Amygdala (tissue), 56 donors: ENCODE measurements at places on chromosomes 13 and 19.
A peak's percentile ranks its signal among the peaks of the same experiment; 100 is the strongest.

DNA sequence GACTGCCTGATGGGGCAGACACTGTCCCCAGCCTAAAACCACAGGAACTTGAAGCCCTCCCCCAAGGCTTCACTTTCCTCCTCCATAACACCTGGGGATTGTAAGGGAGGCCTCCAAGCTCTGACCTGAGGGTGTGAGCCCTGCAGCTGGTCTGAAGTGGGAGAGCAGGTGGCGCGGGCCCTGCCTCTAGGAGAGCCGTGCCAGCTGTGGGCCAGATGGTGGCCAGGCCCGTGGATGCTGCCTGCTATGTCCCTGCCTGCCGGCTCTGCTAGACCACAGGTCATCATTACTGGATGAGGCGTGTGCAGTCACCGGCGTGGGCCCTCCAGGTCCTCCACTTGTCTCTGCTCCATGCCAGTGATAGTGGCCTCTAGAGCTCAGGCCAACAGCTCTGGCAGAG lies 3.5 kb upstream of the KLHL26 start:
- no peak for DNase-seq

DNA sequence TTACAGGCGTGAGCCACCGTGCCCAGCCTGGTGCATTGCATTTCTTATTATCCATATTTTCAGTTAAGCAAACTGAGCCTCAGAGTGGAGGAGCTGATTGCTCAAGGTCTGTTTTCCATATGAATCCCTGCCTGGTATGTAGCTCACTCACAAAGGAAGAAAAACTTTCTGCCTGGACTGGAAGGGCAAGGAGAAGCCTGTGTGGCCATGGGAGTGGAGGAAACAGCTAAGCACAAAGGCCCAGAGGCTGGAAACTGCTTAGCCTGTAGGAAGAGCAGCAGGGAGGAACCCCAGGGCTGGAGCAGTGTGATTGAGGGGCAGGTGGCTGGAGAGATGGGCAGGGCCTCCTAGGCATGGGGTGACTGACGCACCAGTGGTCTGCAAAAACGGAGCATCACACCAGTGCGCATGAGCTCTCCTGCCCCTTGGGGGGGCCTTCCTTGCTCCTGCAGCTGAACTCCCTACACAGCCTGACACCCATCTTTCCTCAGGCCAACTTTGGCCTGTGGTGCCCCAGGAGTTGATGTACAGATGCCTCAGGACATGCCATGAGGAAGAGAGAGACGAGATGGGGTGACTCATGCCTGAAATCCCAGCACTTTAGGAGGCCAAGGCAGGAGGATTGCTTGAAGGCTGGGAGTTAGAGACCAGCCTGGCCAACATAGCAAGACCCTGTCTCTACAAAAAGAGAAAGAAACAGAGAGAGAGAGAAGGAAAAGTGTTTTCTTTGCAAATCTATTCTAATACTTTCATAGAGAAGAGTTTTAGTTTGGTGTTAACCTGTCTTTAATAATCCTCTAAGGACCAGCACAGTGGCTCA lies 2.8 kb upstream of the HNRNPM start:
- no peak for DNase-seq

- DNase-seq: no peak
Observed at GRCh38 chr13:38830442-38831045, 143.7 kb downstream of the FREM2 start.

GRCh38 chr13:62357887-62358645 lies 942.4 kb upstream of the PCDH20 start:
- no peak for DNase-seq

DNA sequence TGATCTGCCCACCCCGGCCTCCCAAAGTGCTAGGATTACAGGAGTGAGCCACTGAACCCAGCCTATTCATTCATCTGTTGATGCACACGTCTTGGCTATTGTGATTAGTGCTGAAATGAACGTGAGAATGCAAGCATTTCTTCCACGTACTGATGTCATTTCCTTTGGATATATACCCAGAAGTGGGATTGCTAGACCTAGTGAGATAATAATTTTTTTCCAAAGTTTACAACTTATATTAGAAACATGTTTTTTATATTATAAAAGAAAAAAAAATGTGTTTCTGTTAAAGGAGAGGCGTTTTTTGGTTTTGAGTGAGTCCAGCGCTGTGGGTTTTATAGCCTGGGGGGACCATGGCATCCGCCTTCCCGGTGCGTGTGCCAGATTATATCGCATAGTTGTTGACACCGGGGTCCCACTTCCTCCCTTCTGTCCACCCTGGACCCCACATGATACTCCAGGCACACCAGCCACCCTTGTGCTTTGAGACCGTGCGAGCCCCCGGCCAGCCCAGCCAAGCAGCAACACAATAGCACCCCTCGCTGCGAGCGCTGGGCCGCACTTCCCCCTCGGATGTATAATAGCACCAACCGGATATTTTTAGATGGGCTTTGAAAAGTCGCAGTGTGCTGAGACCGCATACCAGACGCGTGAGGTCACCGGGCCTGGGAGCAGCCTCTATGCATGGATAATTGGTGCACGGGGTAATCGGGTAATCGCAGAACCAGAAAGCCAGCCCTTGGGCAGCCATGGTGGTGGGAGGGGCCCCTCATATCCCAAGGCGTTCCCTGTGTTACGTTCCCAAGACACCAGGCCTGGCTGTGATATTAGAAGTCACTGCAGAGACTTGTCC lies 59.6 kb downstream of the MYO9B start:
- peak; percentile 37 for DNase-seq

GRCh38 chr19:44575116-44575700 lies 38.2 kb upstream of the IGSF23 start:
- no peak for DNase-seq

- no peak for DNase-seq
Observed at GRCh38 chr19:50601407-50602088, 33.3 kb upstream of the LRRC4B start.

DNA sequence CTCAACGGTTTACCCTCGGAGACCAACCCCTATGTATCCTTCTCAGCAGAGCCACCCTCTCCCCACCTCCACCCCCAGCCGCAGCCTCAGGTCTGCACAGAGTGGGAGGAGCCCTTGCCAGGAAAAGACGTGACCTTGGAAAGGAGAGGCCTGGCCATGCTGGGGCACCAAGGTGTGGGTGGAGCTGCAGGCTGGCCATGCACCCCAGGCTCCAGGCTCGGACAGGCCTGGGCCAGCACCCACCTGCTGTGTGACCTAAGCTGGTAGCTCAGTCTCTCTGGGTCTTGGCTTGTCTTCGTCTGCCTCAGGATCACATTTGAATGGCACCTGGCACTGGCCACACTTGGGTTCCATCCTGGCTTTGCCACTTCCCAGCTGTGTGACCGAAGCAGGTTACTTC lies 29.5 kb downstream of the CCDC8 start:
- DNase-seq: no peak

DNA sequence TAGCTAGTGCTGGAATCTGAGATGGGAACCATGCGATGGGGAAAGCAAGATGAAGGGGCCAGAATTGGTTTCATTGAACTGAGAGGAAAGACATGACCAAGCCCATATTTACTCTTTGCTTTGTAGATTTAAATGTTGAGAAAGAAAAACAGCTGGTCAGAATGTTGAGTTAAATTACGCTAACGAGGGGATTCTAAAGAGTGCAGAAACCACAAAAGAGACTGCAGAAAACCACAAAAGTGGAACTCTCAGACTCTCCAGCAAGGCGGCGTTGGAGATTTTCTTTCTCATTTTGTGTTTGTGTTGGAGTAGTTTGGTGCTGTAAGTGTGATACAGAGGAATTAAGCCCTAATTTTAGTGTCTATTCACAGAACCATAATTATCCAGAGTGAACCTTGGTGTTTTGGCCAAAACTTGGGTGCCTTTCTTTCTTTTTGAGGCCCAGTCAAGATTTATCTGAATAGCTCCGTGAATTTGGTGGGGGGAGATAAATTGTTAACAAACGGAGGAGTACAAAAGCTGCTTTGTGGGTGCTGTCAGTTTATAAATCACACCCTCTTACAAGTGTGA lies 26.3 kb downstream of the SAE1 start:
- no peak for DNase-seq

GRCh38 chr13:106145070-106145469 lies 390.4 kb downstream of the EFNB2 start:
- DNase-seq: no peak

DNA sequence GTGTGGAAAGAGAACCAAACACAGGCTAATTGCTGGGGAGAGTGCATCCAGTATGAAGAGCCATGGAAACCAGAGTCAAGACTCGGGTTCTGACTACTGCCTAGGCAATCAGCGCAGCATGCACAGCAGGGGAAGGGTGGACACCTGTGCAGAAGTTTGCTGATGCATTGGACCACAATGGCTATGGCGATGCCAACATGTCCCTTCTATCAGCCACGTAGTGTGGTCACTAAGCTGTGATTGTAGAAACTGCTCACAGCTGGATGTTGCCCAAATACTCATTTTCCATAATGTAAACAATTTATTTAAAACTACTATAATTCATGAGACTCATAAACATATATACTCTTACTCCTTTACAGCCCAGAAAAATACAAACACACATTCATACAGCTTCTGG lies 1718.2 kb downstream of the EFNB2 start:
- no peak for DNase-seq

DNA sequence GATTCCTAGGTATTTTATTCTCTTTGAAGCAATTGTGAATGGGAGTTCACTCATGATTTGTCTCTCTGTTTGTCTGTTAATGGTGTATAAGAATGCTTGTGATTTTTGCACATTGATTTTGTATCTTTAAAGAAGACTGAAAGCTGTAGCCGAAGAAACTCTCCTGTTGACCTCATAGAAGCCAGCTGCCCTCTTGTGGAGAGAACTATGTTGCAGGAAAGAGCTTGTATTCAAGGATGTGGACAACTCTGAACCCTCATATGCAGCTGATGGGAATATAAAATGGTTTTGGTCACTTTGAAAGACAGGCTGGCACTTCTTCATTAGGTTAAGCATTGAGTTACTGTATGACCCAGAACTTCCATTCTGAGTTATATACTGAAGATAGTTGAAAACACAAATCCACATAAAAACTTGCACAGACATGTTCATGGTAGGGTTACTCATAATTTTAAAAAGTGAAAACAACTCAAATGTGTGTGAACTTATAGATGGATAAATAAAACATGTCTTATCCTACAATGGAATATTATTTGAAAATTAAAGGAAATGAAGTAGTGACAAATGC lies 65.8 kb upstream of the SLITRK6 start:
- DNase-seq: no peak

GRCh38 chr13:106507560-106508274 lies 27.7 kb downstream of the EFNB2 start:
- no peak for DNase-seq

- DNase-seq: no peak
Observed at GRCh38 chr13:109730812-109731335, 55.5 kb downstream of the IRS2 start.

DNA sequence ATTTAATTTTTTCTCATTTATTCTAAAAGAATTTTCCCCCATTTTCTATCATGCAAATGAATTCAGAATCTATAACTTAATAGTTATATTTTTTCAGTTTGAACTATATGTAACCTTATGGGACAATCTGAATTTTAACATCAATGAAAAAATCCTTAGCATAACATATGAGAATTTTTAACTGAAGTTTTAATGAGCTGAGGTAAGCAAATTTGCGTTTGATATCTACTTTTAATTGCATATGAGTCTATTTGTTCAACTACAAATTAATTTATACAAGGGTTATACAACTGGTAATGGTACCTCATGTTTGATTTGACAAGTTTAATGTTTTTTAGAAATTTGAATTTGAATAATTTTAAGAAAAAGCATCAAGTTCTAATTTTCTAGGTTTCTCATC lies 384.4 kb upstream of the PCDH9 start:
- DNase-seq: no peak

- DNase-seq: no peak
Observed at GRCh38 chr13:108407495-108407894, 138.0 kb downstream of the TNFSF13B start.

- DNase-seq: no peak
Observed at GRCh38 chr19:7117248-7117647, 47.7 kb downstream of the ZNF557 start.

GRCh38 chr19:39497701-39497995 lies 1.1 kb upstream of the DLL3 start:
- no peak for DNase-seq

- DNase-seq: no peak
Observed at GRCh38 chr19:13717194-13717643, 47.1 kb upstream of the MRI1 start.

- no peak for DNase-seq
Observed at GRCh38 chr19:52662631-52663030, 24.5 kb upstream of the ZNF83 start.

DNA sequence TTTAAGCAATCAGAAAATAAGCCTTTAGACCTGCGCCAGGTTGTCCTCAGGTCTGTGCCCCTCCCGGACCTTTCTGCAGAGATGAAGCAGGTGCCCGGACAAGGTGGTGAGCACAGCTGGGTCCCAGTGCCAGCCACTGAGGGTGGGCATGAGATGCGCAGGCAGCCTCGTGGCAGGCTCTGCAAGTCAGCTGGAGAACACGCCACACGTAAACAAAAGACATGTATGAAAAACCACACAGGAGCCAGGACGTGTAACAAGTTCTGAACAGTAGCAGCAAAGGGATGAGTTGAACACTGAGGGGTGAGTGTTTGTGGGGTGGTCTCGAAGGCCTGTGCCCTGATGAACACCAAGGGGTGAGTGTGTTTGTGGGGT lies 68.8 kb upstream of the MCF2L start:
- no peak for DNase-seq

- DNase-seq: no peak
Observed at GRCh38 chr13:57815600-57815999, 184.1 kb downstream of the PCDH17 start.

DNA sequence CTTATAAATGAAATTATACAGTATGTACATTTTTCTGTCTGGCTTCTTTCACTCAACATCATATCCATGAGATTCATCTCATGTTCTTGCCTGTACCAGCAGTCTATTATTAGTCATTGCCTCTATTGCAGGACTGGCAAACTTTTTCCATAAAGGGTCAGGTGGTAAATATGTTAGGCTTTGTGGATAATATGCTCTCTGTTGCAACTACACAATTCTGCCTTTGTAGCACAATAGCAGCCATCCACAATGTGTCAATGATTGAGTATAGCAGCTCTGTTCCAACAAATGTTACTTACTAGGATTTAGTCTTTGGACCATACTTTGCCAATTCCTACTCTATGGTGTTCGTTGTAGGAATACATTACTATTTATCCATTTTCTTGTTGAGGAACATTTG lies 304.4 kb downstream of the DCT start:
- no peak for DNase-seq

GRCh38 chr19:30966486-30966885 lies 382.8 kb downstream of the TSHZ3 start:
- DNase-seq: no peak

- no peak for DNase-seq
Observed at GRCh38 chr13:21546372-21546771, 57.6 kb downstream of the MICU2 start.
